ENCODE measurements at places on chromosomes 2 and 18.

DNA sequence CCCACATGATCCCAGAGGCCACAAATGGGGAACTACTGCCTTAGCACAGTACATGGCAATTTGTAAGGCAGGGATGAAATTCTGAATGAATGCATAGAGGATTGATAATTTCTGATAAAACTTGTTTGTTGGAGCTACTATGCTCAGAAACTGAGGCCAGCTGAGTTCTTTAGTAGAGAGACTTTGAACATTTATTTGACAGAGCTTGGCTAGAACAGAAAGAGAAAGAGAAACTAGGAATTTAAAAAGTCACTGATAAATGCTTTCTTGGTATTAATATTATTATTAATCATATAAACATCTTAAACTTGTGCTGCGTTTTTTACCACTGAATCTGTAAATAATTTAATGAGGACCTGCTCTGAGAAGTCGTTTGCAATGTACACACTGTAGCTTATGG, 923.7 kb upstream of the CNTNAP5 start:
- no peak for DNase-seq

DNA sequence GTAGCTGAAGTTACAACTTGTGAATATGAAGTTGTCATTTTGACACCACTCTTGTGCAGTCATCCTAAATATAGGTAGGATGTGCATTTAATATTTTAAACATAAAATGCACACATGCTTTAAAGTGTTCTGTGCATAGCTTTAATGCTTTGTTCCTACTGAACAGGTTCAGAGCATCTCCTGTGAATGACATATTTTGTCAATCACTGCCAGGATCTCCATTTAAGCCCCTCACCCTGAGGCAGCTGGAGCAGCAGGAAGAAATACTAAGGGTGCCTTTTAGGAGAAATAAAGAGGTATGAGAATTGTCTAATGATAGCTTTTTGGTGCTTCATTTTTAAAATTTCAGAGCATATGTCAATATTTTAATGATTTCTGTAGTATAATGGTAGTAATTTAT, 14.7 kb downstream of the ERLEC1 start:
- DNase-seq, result no peak

GRCh38 chr2:61713457-61713856, 140.4 kb downstream of the FAM161A start:
- no peak for DNase-seq

- no peak for DNase-seq
Observed at GRCh38 chr2:236568922-236569572, 578 bp upstream of the ACKR3 start.

DNA sequence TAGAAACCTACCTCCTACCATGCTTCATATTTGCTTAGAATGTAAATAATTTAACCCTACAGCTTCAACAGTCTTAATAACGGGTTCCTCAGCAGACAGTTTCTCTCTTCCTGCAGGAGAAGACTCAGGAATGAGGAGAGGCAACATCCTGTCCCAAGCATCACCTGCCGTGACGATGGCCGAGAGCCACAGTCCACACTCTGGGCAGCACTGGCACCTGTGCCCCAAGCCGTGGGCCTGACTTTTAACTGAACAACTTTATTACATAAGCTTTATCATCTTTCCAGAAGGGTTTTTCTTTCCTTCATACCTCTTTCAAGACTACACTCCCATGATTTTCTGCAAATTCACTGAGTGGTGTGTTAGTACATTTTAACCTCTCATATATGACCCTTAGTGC, 856.0 kb downstream of the GALR1 start:
- DNase-seq, result no peak

GRCh38 chr2:51149725-51150124, 117.8 kb upstream of the NRXN1 start:
- no peak for DNase-seq

GRCh38 chr2:38554973-38555595, 47.6 kb downstream of the HNRNPLL start:
- no peak for DNase-seq

DNA sequence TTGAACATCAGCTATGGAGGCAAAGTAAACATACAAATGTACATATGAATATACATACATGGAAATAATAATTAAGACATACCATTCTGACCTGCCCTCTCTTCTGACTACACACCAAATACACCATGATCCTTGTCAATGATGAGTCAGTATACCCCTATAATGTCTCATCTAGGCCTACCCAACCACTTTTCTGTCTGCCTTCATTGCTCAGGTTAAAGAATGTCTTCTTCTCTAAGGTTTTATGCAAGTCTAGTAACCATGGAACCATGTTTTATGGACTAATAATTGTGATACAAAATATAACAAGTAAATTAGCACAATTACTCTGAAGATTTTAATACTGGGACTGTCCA, 128.7 kb downstream of the NCKAP5 start:
- DNase-seq, result no peak

DNA sequence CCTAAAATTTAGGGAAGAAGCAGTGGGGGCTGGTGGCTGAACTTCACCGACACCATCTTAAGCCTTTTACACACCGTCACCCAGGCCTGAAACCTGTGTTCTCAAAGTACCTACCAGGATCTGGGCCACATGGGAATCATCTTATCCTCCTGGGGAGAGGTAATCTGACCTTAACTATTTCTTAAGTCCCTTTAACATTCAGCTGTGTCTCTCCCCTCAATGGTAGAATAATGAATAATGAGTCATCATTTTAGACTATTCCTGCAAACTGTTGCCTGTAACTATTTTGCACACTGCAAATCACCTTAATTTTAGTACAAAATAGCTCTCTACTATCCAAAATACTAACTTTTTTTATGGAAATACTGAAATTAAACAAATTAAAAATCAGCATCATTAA, 149.4 kb upstream of the KLF7 start:
- no peak for DNase-seq

GRCh38 chr2:134431838-134432434, 178.1 kb downstream of the MGAT5 start:
- DNase-seq, result no peak

DNA sequence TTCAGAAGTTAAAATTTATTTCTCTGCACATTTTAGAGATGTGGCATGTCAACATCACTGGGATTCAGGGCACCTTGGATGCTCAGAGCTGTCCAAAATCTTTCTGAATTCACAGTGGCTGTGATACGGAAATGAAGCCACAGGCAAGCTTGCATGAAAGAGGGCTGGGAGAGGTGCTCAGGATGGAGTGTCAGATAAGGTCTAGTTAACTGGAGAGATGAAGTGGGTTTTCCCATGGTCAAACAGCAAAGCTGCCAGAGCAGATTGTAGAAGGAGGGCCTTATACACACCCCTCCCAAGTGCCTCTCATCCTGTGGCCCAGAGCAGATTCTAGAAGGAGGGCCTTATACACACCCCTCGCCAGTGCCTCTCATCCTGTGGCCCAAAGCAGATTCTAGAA, 286.8 kb upstream of the PXDN start:
- no peak for DNase-seq

DNA sequence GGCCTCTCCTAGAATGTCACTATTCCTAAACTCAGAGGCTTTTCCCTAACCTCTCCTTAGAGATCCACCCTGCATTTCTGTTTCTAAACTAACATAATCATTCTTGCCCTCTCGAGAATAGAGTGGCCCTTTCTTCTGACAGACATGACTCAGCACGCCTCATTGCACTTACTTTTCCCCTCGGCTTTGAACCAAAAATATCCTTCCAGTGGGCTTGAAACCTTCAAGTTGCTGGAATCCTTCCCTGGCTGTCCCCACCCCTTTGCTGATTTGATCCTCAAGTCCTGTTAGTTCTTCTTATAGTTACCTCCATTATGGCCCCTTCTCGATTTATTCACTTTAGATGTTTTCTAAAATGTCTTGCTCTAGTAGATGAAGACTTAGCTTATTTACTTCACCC, 158.0 kb downstream of the LTBP1 start:
- no peak for DNase-seq

- DNase-seq, result no peak
Observed at GRCh38 chr2:46147626-46148368, 149.4 kb upstream of the EPAS1 start.

DNA sequence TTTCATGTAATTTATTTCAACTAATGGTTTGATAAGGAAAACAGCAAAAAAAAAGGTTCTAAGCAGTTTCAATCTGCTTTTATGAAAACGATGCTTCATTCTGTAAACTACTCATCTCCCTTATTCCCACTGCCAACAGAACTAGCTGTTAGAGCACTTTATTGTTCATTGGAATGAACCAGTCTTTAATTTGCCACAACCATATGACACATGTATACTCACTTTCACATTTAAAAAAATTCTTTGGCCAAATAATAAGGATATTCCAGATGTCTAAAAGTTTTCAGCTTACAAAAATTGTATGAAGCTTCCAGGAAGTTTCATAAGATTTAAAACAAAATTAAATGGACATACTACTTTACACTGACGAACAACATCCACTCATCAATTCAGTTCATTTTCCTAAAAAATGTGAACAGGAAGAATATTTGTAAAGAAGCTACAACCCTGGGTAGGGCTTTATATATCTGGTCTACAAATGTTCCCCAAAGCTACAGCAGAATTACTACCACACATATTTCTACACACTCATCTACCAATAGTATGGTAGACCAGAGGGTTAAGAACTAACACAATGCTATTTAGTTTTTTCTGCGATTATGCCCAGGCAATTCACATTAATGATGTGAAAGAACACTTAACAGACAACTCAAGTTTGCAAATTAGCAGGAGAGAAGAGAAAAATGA, 37.7 kb downstream of the ZNF521 start:
- no peak for DNase-seq

GRCh38 chr2:168345601-168346000, 98.2 kb upstream of the STK39 start:
- no peak for DNase-seq

GRCh38 chr2:235690809-235691450, 197.1 kb downstream of the AGAP1 start:
- DNase-seq, result no peak

DNA sequence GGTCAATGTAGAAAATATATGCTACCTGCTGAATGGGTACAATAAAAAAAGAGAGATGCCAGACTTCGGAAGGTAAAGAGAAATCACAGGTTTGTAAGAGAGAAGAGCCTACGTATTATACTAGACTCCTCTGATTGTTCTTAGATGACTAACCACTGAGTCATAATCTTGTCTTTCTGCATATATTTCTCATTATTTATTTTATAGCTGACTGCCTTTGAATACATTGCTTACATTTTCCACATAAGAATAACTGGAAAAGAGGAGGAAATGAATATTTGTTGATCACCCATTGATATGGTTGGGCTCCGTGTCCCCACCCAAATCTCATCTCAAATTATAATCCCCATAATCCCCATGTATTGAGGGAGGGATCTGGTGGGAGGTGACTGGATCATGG, 90.3 kb upstream of the RAB27B start:
- no peak for DNase-seq

DNA sequence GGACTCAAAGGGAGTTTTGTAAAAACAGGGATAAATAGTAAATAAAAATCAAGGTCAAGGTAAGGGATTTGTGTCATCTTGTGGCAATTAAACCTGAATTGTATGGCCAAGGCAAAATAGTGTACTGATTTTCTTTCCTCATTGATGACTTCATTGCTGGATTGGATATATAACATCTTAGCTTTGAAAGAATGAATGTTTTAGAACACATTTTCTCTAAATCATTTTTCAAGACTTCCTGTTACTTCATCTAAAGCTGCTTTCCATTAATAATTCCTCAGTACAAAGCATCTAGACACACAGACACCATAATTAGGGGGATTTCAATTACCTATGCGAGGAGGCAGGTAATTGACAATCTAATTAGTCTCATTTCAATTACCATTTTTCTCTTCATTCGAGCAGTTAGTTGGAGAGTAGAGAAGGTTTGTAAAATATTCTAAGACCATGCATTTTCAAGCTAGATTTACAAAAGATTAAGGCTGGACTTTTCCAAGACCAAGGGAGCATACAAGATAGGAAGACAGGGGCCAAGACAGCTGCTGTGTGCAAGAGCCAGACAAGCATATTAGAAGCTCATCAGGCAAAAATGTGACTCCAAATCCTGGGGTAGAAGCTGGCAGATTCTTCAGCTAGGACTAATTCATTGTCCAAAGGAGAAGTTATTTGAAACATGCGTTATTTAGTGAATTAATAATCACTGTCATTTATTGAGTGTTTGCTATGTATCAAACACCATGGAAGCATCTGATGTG, 253.6 kb downstream of the EPHA4 start:
- DNase-seq, result no peak

GRCh38 chr18:47248115-47248603, 3.3 kb downstream of the SKOR2 start:
- no peak for DNase-seq

DNA sequence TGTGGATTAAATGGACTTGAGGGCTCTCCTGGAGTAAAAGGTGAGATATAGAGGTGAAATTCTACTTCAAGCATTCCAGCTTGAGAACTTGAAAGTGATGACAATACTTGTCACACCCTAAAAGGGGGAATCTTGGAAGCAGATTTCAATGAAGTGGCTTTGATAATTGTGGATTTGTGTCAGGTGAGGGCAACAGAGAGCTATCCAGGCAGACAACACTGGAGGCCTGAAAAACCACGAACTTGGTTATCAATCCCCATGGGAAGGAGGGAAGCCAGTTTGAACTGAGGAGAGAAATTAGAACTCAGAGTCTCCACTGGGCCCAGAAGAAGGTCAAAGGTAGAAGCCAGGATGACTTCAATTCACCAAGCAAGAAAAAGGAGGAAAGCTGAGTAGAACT, 263.9 kb downstream of the FIGN start:
- no peak for DNase-seq

DNA sequence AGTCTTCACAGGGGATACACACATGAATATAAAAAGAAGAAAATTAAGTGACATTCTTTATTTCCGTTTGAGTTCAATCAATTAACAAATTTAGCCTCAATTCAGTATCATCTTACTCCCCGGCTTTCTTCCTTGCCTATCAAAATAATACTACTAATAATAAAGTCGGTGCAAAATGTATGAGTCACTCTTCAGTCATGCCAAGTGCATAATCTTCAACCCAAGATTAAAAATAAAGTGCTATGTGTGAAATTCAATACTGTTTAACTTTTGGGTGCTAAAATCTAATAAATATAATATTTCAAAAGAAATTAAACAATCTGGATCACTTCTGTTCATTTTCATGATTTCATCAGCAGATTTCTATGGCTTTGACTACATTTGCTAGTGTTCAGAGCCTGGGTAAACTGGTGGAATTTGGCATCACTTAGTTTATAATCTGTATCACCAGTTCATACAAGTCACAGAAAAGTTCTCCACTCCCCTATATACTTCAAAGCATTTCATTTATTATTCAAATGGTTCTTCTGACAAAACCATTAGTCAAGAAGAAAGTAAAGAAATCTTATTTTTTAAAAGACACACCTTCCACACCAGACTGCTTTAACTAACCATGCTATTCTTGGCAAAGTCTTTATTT, 183.6 kb downstream of the THADA start:
- DNase-seq, result no peak

Measured in activated T-helper 1 cell treated with Interleukin-2 at 50 U/mL for 16 hours (primary cell).